Astrocyte of the spinal cord (primary cell): ENCODE measurements at places on chromosomes 16 and 17.

- no peak for DNase-seq
These were observed 826 bp downstream of the UNC119 start for GRCh38 chr17:28551421-28552175.

DNA sequence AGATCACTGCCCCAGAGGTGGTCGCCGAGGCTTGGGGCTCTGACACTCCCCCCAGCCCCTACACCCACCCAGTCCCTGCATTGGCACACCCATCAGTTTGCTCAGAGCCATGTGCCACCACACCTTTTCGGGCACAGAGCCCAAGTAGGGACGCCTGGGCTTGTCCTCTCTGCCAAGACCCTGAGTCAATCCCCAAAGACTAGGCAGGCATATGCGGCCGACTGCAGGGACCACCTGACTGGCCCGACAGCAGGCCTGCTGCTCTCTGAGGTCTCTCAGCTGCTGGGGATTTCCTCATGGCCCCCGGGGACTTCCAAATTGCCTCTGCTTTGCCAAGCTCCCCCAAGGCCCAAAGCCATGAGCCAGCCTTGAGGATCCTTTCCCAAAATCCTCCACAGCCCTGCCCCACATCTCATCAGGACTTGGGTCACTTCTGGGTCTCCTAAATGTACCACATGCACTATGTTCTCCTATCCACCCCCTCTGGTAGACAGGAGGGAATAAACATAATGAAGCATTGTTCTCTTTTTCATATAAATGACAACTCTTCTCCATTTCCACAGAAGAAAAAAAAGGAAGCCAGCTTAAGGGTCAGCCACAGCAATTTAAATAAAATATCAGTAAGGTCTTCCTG is 30.6 kb downstream of the MYO18A start:
- DNase-seq, result no peak

DNA sequence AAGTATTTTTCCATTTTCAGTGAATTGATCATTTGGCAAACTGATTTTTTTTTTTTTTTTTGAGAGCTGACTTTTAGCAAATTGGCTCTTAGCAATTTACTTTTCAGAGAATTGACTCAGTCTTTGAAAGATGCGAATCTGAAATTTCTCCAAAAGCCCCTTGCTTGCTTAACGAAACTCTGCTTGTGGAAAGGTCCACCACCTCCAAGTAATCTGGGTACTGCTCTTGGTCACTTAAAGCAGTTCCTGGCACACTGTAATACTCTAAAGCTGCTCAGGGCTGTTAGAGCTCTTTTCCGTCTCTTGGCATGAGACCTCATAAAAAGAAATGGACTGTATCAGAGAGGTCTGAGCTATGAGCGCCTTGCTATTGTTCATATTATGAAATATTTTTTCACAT is 2.9 kb downstream of the GSDMB start:
- DNase-seq, result no peak

- no peak for DNase-seq
These were observed 27.2 kb downstream of the MAP3K14 start for GRCh38 chr17:45289301-45290268.

- DNase-seq, result peak; percentile 70
These were observed 17.3 kb downstream of the MPHOSPH6 start for GRCh38 chr16:82152641-82153112.

DNA sequence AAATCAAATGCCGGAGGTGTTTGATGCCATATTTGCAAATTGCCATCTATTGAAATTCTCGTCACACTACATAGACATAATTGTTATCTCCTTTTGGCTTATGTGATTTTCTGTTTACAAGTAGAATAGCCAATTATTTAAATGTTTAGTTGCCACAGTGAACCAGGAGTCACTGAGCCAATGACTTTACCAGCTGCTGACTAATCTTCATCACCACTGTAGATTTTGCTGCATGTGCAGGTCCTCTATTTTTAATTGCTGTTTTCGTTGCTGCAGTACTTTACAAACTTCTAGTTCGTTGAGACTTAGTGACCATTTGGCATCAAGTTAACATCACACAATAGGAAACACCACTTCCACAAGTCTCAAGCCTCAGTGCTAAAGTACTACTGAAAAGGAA is 22.8 kb downstream of the ABHD15 start:
- DNase-seq, result no peak

- no peak for DNase-seq
These were observed 421 bp downstream of the STAT3 start for GRCh38 chr17:42387661-42388380.

GRCh38 chr16:71501547-71501946 is 12.4 kb upstream of the ZNF19 start:
- no peak for DNase-seq

DNA sequence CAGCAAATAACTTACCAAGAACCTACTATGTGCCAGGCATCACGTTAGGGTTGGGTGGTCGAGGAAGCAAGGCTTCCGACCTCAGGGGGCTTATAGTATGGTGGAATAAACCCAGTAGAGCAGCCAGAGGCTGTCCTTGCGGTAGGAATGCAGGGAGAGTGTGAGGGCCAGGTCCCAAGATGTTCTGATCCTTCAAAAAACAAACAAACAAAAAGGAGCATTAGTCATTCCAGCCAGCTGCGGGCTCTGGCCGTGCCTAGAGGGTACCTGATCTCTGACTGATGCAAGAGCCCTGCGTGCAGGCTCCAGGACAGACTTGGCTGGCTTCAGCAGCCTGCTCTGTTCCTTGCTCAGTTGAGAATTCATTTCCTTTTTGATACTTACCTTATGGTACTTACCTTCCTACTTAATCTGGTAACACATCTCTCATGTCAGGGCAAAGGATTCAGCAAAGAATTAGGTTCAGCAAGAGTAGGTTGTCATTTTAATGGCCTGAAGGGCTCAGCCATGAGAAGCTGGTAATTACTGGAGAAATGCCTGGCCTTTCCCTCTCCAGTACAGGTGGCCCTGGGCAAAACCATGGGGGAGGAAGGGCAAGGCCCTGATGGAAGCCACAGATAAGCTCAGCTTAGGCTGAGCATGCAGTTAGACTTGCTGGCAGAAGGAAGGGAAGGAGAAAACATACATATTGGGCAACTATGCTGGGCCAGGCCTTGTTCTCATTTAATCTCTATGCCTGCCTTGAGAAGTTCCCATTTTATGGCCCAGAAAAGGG is 18.4 kb downstream of the CYB5D2 start:
- peak; percentile 82 for DNase-seq

- peak; percentile 39 for DNase-seq
These were observed 52.1 kb downstream of the USP10 start for GRCh38 chr16:84751947-84752346.

DNA sequence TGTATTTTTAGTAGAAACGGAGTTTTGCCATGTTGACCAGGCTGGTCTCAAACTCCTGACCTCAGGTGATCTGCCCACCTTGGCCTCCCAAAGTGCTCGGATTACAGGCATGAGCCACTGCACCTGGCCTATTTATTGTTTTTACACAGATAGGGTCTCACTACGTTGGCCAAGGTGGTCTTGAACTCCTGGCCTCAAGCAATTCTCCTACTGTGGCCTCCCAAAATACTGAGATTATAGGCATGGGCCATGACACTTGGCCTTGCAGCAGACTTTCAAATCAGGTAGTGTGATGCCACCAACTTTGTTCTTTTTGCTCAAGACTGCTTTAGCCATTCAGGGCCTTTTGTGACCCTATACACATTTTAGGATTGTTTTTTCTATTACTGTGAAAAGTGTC is 61.7 kb upstream of the INTS2 start:
- no peak for DNase-seq

- DNase-seq, result no peak
These were observed 970.5 kb upstream of the EEF2KMT start for GRCh38 chr16:6068063-6068462.

DNA sequence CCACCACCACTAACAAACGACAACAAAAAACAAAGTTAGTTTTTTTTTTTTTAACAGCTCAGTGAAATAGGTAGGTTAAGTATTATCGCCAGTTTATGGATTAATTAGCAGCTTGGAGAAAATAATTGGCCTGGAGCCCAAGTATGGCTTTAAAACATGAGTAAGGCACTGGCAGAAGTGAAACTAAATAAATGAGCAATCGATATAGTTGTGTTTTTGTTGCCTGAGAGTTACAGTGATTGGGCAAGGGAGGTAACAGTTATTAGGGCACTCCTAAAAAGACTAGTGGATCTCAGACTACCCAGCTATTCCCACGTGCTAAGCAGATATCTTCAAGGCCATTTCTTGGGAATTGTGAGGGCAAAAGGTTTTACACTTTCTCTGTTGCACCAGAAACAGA is 2.4 kb downstream of the MLKL start:
- DNase-seq, result no peak

DNA sequence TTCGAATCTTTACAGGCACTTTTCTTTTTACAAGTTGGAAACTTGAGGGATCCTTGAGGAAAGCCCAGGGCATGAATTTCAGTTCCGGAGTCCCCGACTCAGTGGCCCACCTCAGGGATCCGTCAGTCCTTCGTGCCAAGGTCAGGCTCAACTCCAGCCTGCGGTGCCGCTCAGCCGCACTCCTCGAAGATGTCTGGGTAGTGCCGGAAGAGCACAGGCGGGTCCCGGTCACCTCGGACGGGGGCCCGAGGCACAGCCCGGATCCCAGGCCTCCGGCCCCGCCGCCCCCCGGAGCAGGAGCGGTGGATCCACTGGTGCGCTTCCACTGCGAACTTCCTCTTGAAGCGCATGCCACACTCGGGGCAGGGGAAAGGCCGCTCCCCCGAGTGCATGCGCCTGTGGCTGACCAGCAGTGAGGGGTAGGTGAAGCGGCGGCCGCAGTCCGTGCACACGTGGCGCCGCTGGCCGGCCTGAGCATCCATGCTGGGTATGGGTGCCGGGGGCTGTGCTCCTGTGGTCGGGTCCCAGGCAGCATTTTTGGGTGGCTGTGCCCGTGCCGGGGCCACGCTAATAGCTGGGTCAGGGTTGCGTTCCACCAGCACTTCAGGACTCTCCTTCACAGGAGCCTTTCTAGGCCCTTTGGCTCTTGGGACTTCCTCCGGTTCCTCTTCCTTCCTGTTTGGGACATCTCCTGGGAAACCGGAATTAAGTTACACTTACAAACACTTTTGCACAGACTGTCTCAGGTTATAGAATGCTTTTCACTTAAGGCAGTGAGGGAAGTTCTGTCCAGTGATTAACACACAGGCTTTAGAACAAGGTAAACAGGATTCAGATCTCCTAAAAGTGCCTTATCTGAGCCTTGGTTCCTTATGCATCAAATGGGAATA is 1.5 kb downstream of the ZNF688 start:
- no peak for DNase-seq

GRCh38 chr16:28621481-28622155 is 11.8 kb upstream of the SULT1A1 start:
- no peak for DNase-seq

- DNase-seq, result peak; percentile 44
These were observed 37.0 kb downstream of the CUEDC1 start for GRCh38 chr17:57918017-57918895.

DNA sequence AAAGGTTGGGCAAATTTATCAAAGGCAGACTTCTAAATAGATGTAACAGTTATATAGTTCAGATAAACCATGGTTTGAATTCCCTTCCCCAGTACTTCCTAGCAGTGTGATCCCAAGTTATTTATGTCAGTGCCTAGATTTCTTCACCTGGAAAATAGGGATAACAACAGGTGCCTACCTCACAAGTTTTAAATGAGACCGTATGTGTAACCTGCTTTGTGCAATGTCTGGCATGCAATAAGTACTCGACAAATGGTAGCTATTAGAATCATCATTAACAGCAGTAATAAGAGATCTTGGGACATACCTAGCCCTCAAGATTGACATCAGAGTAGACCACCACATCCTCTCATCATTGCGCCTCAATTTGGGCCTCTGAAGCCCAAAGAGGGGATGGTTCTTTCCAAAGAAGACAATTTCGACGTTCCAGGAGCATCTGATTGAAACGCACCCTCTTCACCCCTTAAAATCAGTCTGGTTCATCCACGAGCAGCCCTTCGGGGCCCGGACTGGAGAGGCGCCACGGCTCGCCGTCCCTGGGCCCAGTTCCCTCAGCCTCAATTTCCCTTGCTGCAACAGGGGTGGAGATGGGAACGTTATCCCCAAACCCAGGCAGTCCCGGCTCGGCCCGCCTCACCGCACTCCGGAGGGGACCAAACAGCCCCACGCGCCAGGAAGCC is 541 bp downstream of the ACACA start:
- DNase-seq, result peak; percentile 27

DNA sequence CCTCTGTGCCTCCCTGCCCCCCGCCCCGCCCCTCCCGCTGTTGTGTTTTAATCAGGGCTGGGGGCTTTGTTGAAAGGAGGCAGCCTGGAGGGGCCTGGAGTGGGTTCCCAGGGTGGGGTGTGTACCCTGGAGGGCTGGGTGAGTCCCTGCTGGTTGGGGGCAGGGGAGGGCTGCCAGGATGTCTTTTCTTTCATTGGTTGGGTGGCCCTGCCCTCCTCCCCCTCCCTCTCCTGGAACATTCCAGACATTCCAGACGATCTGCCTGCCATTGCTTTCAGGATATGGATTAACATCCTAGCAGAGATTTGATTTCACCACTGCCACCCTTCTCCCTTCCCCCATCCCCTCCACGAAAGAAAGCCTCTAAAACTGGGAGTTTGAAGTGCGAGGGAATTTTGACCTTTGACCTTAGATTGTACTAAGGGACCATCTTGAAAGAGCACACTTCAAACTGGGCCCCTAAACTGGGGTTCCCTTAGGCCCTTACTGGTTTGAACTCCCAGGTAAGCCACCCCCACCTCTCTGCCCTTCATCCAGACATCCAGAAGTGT is 25.3 kb downstream of the IGF2BP1 start:
- peak; percentile 48 for DNase-seq
